Activated naive CD8-positive, alpha-beta T cell treated with anti-CD3 and anti-CD28 coated beads, Interleukin-2, amount 10 ng/mL, durations not matched to agents 7 days and 5 days (primary cell): ENCODE measurements at places on chromosomes 12 and 14. TPM values are rescaled to one million over a fixed set of nuclear protein-coding genes. Genes with fewer than 3 reads are reported as not detected.

Gene HCAR1
- total RNA-seq = 0.17 TPM

Gene PABPN1
- total RNA-seq = 208 TPM

Gene MGAT4C
- total RNA-seq = not detected

Gene ACSS3
- not detected for total RNA-seq

Gene GLIPR1L2
- total RNA-seq = not detected

Gene HOXC9
- total RNA-seq = not detected

Gene KRT75
- total RNA-seq = not detected

Gene NKX2-1
- not detected for total RNA-seq
